ENCODE measurements at places on chromosomes 7 and 10.
A peak's percentile ranks its signal among the peaks of the same experiment; 100 is the strongest.

- no peaks in the 10 kb centered on the region for H3K27me3 ChIP-seq
- H3K27ac ChIP-seq, result no peak overlapping the region
- peaks cover 15% of the 10 kb centered on the region for H3K4me1 ChIP-seq
- no peak for DNase-seq
- no peaks in the 10 kb centered on the region for H3K36me3 ChIP-seq
- no peak overlapping the region for H3K4me3 ChIP-seq
Observed at GRCh38 chr10:79133416-79133815, 64.7 kb downstream of the ZMIZ1 start.

GRCh38 chr7:14071045-14071444 lies 81.6 kb upstream of the ETV1 start:
- H3K27ac ChIP-seq, result no peak overlapping the region
- no peaks in the 10 kb centered on the region for H3K27me3 ChIP-seq
- H3K4me3 ChIP-seq, result no peak overlapping the region
- DNase-seq, result no peak

DNA sequence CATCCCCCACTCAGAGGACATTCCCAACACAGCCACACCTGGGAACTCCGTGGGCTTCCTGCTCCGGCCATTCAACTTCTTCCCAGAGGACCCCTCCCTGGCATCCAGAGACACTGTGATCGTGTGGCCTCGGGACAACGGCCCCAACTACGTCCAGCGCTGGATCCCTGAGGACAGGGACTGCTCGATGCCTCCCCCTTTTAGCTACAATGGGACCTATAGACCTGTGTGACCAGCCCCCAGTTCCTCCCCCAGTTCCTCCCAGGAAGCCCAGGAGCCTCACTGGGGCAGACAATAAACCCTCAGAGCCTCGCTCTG lies 8.6 kb downstream of the AOC1 start:
- H3K27me3 ChIP-seq, result no peaks in the 10 kb centered on the region
- no peaks in the 10 kb centered on the region for H3K36me3 ChIP-seq
- no peaks in the 10 kb centered on the region for H3K4me1 ChIP-seq
- no peak overlapping the region for H3K27ac ChIP-seq

DNA sequence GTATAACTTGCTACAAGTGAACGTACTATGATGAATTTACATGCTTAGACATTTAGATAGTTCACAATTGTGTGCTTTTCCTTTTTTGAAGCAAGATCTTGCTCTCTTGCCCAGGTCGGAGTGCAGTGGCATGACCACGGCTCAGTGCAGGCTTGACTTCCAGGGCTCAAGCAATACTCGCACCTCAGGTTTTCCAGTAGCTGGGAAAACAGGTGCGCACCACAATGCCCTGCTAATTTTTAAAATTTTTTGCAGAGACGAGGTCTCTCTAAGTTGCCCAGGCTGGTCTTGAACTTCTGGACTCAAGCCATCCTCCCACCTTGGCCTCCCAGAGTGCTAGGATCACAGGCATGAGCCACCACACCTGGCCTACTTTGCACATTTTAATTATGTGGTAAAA lies 1.8 kb downstream of the GPR15LG start:
- no peaks in the 10 kb centered on the region for H3K27me3 ChIP-seq
- DNase-seq, result peak; percentile 15
- peak overlapping the region; percentile 83 for H3K27ac ChIP-seq
- H3K36me3 ChIP-seq, result no peaks in the 10 kb centered on the region
- peaks cover 3% of the 10 kb centered on the region for H3K4me1 ChIP-seq
- H3K4me3 ChIP-seq, result peak overlapping the region; percentile 53

DNA sequence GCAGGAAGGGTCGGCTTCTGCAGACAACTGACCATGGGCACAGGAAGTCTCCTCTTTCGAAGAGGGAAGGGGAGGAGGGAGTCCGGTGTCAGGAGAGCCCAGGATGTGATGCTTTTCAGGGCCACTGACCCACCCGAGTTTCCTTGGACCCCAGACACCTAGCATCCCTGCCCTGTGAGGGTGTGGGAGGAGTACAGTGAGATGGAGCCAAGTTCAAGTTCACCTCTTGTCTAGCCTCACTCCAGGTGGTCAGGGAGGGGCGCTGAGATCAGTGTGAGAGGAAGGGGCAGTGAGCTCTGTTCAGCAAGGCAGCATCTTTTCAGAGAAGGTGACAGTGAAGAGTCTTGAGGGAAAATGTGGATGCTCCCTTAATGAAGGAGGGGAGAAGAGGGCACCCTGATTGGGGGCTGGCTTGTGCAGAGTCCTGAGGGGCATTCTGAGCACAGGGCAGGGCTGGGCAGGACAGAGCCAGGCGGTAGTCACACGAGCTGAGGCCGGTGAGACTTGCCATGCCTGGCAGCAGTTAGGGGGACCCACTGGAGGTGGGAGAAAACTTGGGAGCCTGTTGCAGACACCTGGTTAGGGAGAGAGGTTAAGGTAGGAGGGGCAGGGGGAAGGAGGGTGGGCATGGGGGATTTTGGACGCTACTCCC lies 49.7 kb downstream of the ADCY1 start:
- no peak for DNase-seq
- H3K27me3 ChIP-seq, result no peaks in the 10 kb centered on the region
- no peak overlapping the region for H3K4me3 ChIP-seq
- H3K27ac ChIP-seq, result no peak overlapping the region
- no peaks in the 10 kb centered on the region for H3K36me3 ChIP-seq

DNA sequence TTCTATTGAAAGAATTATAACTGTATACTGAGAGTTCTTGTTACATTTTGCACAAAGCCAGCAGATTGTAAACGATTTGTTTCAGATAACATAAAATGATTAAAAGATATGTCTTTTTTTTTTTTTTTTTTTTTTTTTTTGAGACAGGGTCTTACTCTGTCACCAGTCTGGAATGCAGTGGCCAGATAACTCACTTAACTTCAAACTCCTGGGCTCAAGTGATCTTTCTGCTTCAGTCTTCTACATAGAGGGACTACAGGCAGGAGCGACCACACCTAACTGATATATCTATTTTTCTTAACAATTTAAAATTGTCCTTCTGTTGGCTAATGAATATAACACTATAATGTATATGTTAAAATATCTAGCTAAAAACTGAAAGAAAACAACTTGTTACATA lies 317.3 kb upstream of the CACNA2D1 start:
- no peaks in the 10 kb centered on the region for H3K4me1 ChIP-seq
- no peaks in the 10 kb centered on the region for H3K27me3 ChIP-seq
- DNase-seq, result no peak
- H3K27ac ChIP-seq, result no peak overlapping the region
- no peak overlapping the region for H3K4me3 ChIP-seq

DNA sequence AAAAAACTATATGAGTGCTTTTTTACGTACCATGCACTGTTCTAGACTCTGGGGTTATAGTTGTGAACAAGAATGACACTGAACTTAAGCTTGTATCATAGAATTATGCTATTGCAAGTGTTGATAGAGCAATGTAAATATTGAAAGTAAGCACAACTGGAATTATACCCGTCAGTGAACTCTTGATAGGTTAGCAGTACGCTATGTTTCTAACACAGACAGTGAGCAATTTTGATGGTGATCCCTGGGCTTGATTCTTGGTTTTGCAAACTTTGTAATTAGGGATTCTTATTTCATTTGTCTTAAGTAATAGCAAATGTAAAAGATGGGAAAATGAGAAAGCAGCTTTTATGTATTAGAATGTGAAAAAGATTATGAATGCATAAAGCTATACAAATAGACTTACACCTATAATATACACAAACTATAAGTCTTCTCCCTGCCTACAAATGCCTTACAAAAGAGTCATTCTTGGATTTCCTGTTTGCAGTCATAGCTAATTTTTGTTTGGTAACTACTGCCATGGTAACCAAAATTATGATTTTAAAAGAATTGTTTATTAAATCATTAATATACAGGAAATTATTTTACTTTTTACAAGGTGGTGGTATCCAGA lies 6.7 kb downstream of the TES start:
- no peaks in the 10 kb centered on the region for H3K36me3 ChIP-seq
- H3K27ac ChIP-seq, result no peak overlapping the region
- H3K4me3 ChIP-seq, result no peak overlapping the region
- no peak for DNase-seq

DNA sequence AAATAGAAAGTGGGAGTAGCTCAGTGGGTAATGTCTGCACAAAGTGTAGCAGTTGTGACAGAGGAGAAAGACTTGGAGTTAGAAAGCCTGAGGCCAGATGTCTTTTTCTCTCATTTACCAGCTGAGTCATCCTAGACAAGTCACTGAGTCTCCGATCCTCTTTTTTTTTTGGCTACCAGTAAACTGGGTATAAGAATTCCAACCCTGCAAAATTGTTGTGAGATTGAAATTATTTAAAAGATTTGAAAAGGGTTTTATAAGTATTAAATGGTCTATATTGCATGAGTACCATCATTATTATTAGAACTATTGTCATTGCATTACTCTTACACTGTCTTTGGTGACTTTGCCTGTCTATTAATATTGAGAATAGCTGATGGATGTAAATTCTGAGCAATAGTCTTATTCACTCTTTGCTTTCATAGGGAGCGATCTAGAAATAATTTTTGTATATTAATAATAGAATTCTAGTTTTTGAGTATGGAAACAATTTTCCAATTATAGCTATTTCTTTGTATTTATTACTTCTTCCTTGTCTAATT lies 74.0 kb downstream of the ARID5B start:
- H3K27ac ChIP-seq, result peak overlapping the region; percentile 28
- no peak for DNase-seq
- no peaks in the 10 kb centered on the region for H3K36me3 ChIP-seq
- H3K4me3 ChIP-seq, result no peak overlapping the region
- H3K4me1 ChIP-seq, result peaks cover 10% of the 10 kb centered on the region

DNA sequence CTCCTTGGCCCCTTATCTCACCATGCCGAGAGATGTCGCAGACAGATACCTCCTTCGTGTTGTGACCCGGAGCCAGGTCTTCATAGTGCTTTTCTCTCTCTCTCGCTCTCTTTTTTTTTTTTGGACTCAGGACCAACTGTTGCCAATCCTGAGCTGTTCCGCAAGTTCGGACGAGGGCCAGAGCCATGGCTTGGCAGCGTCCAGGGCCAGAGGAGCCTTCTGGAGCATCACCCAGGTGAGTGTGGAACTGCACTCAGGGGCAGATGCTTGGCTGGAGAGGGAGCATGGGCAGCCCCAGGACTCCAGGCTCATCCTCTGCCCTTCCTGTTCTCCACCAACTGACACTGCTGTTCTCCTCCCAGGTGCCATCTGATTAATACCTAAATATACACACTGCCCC lies 7.8 kb downstream of the ZNF862 start:
- H3K4me1 ChIP-seq, result no peaks in the 10 kb centered on the region
- no peak overlapping the region for H3K27ac ChIP-seq
- H3K4me3 ChIP-seq, result no peak overlapping the region
- H3K36me3 ChIP-seq, result no peaks in the 10 kb centered on the region
- no peak for DNase-seq

DNA sequence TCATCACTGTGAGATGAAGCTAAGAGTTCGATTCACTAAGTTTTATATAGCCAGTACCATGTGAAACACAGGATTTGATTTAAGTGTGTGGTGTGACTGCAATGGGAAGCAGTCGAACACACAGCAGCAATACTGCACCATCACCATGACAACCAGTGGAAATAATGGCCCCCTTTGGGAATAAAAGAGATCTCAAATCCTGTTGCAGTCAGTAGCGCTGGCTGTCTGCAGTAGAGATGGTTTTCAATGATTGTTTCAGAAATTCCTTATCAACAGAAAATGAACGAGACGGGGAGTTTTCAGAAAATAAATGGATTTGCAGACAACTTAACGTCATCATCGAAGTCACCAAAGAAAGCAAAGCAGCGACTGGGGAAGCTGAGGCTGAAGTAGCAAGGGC lies 91.0 kb downstream of the PTPRE start:
- H3K4me3 ChIP-seq, result no peak overlapping the region
- H3K4me1 ChIP-seq, result no peaks in the 10 kb centered on the region
- no peak for DNase-seq
- no peaks in the 10 kb centered on the region for H3K27me3 ChIP-seq
- no peak overlapping the region for H3K27ac ChIP-seq

- no peaks in the 10 kb centered on the region for H3K36me3 ChIP-seq
- no peak for DNase-seq
- H3K4me3 ChIP-seq, result no peak overlapping the region
- no peak overlapping the region for H3K27ac ChIP-seq
- no peaks in the 10 kb centered on the region for H3K27me3 ChIP-seq
Observed at GRCh38 chr10:10642751-10643150, 374.9 kb upstream of the CELF2 start.

GRCh38 chr10:55820478-55820877 lies 540.6 kb downstream of the ZWINT start:
- DNase-seq, result no peak
- H3K4me3 ChIP-seq, result no peak overlapping the region
- no peaks in the 10 kb centered on the region for H3K4me1 ChIP-seq
- H3K27me3 ChIP-seq, result no peaks in the 10 kb centered on the region
- no peak overlapping the region for H3K27ac ChIP-seq

DNA sequence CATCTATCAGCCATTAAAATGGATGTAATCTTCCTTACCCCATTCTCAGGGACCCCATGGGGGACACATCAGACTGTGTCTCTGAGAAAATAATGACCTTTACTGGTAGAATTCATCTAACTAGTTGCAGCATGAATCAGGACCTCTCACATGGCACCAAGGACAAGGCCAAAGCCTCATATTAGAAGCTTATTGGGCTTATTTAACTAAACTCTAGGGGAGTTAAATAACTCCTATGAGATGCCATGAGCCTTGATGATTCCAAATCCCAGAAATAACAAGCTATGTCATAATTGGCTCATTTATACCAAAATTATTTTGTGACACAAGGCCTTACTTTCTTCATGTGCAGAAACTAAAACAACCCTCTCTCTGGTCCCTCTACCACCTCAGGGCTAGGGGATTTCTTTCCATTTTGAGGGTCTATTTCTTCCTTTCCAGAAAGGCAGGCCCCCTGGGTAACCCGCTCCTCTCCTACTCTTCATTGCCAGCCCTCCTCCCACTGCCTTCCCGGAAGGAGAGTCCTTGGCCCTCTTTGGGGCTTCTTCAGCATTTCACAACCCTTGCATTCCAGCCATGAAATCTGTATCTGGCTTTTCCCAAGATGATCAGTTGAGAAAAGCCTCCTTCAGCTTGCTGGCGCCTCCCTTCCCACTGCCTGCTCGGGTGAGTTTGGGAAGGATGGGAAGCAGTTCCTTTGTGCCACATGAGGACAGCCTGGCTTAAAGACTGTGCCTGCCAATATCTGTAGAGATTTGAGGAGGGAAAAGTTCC lies 41.8 kb upstream of the TRIM8 start:
- no peaks in the 10 kb centered on the region for H3K36me3 ChIP-seq
- no peak overlapping the region for H3K27ac ChIP-seq
- DNase-seq, result no peak
- no peaks in the 10 kb centered on the region for H3K4me1 ChIP-seq
- H3K4me3 ChIP-seq, result no peak overlapping the region
- H3K27me3 ChIP-seq, result no peaks in the 10 kb centered on the region

DNA sequence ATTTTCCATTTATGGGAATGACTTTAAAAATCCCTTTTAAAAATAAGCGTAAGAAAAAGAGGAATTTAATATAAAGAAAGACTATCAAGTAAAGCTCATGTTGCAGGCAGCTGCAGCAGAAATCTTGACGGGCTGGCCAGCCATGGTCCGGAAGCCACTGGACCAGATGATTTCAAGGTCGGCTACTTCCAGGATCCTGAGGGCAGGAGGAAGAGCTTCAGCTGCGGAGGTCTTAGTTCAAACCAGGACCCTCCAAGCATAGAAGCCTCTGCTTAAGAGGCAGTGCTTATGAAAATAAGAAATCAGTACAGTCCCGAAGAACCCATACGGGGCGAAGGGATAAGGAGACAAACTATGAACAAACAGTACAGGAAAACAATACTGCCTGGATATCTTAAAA lies 220.2 kb upstream of the CELF2 start:
- no peak overlapping the region for H3K4me3 ChIP-seq
- DNase-seq, result no peak
- H3K27me3 ChIP-seq, result no peaks in the 10 kb centered on the region
- no peaks in the 10 kb centered on the region for H3K36me3 ChIP-seq
- peak overlapping the region; percentile 47 for H3K27ac ChIP-seq
- no peaks in the 10 kb centered on the region for H3K4me1 ChIP-seq
